CD4-positive, alpha-beta T cell treated with Interleukin-6 at 100 ng/mL for 8 hours (primary cell): ENCODE measurements at places on chromosomes 7 and 10.

GRCh38 chr10:95531994-95532399, 29.2 kb downstream of the SORBS1 start:
- DNase-seq: no peak

GRCh38 chr7:96979551-96980276, 25.6 kb upstream of the DLX6 start:
- DNase-seq: no peak

DNA sequence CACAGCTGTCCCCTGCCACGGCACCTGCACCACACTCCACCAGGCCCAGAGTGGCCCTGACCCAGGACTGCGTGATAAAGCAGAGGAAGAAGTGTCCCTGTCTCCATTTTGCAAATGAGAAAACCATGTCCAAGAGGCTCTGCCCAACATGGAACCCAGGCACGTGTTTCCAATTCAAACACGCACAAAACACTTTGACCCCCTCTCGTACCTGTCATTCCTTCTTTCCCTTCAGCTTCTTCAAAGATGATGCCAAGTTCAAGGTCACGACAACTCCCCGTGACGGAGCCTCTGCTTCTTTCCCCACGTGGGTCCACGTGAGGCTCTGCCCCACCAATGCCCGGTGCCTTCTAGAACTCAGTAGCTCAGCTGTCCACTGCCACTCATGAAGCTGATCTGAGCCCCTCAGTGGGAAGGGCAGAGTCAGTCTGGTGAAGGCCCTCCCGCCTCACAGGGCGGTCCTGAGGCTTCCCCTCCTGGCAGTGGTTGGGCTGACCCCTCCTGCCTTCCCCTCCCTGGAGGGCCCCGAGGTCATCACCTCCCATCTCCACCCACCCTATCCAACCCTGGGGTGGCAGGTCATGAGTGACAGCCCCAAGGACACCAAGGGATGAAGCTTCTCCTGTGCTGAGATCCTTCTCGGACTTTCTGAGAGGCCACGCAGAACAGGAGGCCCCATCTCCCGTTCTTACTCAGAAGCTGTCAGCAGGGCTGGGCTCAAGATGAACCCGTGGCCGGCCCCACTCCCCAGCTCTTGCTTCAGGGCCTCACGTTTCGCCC, 19.0 kb downstream of the CALML5 start:
- DNase-seq: no peak

GRCh38 chr7:129468547-129468946, 33.8 kb upstream of the SMKR1 start:
- no peak for DNase-seq

DNA sequence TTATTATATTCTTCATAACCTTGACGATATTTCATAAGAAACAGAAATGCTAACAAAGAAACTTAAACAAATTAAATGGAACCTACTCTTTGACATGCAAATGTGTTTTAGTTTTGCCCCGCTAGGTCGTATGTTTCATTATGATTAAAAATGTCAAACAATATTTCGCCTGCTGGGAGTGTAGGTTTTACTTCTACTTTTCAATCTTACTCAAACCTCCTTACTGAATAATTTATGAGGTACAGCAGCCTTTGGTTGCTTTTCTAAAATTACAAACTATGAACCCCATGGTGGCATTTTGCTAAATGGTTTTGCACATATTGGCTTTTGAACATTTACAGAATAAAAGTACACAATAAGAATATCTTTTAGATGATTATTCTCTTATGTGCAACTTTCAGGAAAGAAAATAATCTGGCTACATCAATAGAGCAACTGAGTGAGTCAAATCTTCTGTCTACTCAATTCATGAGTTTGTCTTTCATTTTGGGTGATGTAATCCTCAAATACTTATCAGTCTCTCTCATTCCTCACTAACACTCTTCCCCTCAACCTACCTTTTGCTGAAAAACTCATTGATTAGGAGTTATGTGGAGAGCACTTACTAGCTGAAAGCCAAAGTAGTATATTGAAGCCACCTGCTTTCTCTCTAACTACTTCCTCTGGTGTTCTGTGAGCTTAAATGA, 1226.4 kb downstream of the XPNPEP1 start:
- no peak for DNase-seq

DNA sequence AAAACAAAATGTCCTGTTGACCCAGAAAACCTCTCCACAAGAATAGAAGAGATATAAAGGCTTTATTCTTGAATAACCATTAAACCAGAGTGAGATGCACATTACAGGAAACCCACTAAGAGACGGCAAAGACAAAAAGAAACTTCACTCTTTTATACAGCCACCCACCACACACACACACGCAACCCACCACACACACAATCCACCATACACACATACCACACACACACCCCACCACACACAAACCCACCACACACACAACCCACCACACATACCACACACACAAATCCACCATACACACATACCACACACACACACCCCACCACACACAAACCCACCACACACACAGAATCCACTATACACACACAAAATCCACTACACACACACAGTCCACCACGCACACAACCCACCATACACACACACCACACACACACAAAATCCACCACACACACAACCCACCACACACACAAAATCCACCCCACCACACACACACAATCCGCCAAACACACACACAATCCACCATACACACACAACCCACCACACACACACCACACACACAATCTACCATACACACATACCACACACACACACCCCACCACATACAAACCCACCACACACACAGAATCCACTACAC, 9.5 kb upstream of the REPIN1 start:
- DNase-seq: no peak

GRCh38 chr7:28018446-28018845, 162.1 kb downstream of the JAZF1 start:
- no peak for DNase-seq

DNA sequence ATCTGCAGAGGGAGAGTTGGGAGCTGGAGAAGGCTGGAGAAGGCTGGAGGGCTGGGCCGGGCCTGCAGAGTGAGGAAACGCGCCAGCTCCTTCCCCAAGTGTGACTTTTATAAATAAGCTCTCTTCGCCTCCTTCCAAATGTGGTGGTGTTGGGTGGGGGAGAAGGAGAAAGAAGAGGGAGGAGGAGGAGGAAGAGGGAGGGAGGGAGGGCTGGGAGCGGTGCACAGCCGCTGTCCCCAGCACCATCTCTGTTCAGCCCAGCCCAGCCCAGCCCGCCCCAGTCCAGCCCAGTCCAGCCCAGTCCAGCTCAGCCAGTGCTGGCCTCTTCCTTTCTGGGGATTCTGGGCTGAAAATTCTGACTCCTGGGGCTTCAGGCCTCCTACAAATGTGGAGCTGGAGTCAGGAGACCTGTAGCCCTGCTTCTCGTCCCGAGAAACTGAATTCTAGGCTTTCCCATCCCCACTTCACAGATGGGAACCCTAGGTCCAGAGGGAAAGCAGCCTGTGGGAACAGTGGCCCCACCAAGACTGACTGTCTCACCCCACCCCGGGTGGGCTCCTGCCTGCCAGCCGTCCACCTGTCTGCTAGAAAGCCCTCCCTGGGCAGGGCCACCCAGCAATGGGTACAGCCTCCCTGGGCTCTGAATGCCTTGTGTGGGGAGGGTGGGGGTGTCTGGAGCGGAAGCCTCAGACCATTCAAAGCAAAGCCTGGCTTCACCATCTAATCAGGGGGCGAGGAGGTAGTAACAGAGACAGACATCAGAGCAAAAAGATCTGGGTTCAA, 2.3 kb downstream of the STX1A start:
- no peak for DNase-seq

DNA sequence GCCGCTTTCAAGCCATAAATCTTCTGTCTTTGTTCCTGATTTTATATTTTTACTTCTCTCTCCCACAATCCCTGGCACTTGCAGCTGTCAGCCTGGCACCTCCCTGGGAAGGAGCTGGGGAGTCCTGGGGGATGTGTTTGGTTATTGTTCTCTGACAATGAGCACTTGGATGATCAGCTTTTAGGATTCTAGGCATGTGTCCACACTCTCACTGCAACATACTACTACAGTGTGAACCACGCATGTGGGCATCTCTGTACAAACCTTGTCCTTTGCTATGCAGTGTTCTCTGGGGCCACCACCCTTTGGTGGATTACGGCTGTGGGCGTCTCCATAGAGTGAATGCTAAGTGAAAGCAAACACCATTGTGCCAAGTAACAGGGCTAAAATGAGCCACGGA, 168.4 kb upstream of the KMT2E start:
- no peak for DNase-seq

DNA sequence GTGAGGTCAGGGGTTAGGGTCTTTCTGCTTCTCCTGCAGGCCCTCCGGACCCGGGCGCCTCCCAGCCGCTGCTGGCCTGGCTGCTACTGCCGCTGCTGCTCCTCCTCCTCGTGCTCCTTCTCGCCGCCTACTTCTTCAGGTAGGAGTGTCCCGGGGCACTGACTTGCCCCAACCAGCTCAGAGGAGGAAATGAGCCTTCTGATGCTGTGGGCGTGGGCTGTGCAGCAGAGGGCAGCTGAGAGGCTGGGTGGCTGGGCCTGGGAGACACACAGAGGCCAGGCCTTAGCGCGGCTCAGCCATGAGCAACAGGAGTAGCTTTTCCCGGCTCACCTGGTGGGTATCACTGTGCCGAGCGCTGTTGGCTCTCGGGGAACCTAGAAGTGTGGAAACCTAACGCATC, 78.9 kb downstream of the MKI67 start:
- DNase-seq: peak; percentile 87

DNA sequence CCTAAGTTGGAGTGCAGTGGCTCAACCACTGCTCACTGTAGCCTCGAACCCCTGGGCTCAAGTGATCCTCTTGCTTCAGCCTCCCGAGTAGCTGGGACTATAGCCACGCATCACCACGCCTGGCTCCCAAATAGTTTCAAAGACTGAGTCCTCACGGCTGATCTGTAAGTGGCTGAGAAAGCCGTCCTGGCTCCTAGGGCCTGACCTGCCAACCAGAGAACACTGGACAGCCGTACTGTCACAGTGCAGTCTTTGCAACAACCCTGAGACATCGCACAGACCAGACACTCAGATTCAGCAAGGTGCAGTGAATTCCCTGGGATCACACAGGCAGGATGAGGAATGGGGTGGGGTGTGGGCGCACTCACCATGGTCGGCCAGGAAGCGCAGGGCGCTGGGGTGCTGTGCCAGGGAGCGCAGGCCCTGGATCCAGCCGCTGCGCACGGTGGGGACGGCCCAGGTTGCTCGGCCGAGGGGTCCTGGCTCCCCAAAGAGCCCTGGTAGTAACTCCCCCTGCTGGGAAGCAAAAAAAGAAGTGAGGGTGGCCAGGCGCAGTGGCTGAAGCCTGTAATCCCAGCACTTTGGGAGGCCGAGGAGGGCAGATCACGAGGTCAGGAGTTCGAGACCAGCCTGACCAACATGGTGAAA, 10.7 kb downstream of the BRAT1 start:
- no peak for DNase-seq

DNA sequence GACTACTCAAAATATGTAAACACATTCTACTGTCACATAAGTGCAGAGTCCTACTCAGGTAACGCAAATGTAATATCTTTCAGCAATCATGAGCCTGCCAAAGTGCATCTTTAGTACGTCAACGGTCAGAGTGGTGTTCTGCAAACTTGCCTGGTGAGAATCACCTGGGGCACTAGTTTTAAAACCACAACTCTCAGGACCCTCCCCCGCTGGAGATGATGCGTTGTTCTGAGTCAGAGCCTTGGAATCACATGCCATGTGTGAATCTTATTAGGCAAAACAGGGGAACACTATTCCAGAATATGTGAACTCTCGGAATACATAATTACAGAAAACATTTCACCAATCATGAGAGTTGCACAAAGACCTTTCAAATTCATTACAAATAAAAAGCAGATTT, 115.7 kb downstream of the TPK1 start:
- no peak for DNase-seq

DNA sequence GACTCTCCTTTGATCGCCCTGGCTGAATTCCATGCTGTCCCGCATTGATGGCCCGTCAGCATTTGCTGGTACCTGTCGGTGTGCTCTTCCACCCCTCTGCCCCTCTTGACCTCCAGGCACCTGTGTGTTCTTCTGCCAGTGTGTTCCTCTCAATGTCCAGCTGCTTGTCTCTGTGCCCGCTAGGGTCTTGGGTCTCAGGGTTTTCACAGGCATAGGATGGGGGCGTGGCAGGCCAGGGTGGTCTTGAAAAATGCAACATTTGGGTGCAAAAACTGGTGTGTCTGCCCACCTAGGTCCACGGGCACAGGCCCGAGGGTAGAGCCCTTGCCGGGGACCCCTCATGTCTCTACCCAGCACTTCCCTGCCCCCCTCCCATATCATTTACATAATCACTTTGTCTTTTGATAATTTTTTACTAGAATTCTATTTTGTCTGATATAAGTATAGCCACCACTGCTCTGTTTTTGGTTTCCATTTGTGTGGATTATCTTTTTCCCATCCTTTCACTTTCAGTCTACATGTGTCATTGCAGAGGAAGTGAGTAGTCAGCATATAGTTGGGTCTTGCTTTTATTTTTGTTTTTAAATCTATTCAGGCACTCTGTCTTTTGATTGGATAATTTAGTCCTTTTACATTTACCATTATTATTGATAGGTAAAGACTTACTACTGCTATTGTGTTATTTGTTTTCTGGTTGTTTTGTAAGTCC, 46.6 kb upstream of the ADRA2A start:
- no peak for DNase-seq

GRCh38 chr10:35363587-35363986, 27.3 kb downstream of the CCNY start:
- DNase-seq: no peak

- DNase-seq: no peak
These were observed 160.3 kb downstream of the EGFR start for GRCh38 chr7:55178863-55179773.

- no peak for DNase-seq
These were observed 100.5 kb upstream of the SDK1 start for GRCh38 chr7:3200504-3200903.
